ENCODE measurements at places on chromosomes 11 and 22. TPM values are rescaled to one million over a fixed set of nuclear protein-coding genes. Genes with fewer than 3 reads are reported as not detected.

DNA sequence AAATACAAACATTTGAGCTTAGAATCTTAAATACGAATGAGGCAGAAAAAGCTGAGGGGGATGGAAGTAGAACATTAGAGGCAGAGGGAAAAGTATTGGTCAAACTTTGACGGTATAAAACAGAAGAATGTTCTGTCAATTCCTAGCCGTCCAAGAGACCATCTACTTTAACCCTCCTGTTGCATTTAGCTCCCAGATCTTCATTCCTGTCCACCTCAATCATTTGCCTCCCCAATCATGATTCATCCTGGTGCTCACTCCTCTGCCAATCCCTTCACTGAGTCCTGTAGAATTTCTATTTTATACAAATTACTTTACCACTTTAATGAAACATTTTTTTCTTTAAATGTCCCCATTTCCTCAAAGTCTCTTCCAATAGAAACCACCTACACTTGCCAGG, 28.2 kb downstream of the C2CD3 start:
- no peak for DNase-seq

GRCh38 chr22:17446698-17447097, 77.4 kb downstream of the CECR2 start:
- no peak for DNase-seq

DNA sequence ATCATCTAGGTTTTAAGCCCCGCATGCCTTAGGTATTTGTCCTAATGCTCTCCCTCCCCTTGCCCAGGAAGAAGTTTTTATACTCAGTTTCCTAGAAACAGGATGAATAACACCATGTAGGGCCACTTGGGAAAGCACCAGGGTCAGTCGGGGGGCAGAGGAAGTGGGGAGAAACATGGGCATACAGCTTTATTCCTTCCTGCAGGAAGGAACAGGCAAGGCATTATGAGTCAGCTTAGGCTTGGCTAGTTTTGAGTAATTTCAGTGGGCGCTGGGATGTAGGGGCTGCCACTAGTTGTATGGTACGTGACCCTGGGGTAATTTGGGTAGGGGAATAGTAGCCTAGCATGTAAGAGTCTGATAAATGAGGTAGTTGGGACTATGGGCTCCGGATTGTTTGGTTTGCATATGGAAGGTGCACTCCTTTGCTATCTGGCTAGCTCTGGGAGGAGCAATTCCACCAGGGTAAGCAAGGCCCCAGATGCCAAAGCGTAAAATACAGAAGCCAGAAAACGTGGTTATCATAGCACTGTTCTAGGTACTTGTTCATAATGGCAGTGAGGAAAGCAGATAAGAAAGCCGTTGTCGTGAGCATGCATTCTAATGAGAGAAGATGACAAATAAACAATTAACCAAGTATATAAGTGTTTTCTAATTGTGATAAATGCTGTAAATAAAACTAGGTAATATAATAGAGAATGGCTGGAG, 24.8 kb downstream of the ACER3 start:
- DNase-seq, result no peak

- no peak for DNase-seq
Observed at GRCh38 chr22:48210812-48211211, 1448.4 kb downstream of the TBC1D22A start.

GRCh38 chr22:32380991-32381390, 23.3 kb downstream of the RFPL3 start:
- DNase-seq, result no peak

- DNase-seq, result no peak
Observed at GRCh38 chr11:39570526-39570925, 1888.9 kb downstream of the LRRC4C start.

GRCh38 chr11:76785513-76785912, 2.4 kb downstream of the TSKU start:
- DNase-seq, result no peak

DNA sequence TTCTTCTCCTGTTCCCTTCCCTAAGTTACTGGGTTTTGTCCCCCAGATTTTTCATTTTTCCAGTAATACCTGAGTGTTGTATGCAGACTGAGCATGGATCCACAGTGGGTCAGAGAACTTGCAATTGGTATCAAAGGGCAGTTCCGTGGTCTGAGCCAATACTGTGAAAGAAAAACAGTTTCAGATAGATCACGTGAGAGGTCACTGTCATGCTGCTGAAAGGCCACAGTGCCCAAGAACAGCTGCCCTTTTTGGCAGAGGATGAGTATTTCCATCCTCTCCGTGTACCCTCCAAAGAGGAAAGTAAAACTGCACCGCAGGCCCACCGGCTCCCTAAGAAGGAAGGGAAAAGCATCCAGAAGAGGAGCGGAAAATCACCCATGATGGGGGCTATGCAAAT, 73.0 kb upstream of the TBCEL start:
- DNase-seq, result no peak

- no peak for DNase-seq
Observed at GRCh38 chr22:24952837-24953383, 394 bp downstream of the KIAA1671 start.

DNA sequence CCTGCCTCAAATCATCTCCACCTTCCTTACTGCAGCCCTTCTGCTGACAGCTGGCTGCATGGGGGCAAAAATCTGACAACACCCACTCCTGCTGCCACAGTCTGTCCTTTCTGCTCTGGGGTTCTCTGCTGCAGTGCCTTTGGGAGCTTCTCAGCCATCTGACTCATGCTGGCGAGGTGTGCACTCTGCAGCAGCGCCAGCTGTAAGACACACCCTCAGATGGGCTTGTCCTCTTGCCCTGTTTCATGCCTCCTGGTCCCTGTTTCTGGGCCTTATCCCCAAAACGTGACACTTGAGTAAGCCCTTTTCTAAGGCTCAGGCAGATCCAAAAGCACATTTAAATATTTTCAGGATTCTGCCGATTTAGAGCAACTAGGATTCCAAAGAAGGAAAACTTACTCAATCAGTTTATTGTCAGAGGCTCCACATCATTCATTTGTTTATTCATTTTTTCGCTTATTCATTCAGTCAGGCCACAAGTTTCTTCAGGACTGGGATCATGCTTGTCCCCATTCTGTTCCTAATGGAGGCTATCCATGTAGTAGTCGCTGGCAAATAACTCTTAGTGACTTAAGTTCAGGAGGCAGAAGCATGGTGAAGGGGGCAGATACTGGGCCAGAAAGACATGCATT, 60.2 kb downstream of the SMIM38 start:
- DNase-seq, result no peak

DNA sequence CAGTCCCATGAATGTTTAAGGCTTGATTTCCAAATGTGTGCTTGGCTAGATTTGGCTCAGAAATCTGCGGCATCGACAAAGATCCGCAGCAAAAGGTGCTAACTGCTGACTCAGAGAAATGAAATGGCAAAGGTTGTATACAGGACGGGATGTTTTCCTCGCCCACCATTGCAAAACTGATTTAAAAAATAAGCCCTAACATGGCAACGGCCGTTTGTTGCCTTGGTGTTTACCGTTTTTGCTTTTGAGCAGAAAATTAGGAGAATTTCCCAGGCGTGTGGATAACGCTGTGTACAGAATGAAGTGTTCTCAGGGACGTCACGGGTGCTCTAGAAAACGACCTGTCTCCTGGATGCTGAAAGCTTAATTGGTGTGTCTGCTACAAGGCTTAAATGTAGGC, 70.2 kb downstream of the ARHGAP8 start:
- DNase-seq, result no peak

- DNase-seq, result no peak
Observed at GRCh38 chr11:76770642-76771445, 12.3 kb upstream of the TSKU start.

- DNase-seq, result no peak
Observed at GRCh38 chr11:116927163-116927974, 89.9 kb upstream of the APOA1 start.

- DNase-seq, result no peak
Observed at GRCh38 chr11:105738986-105739795, 129.3 kb downstream of the GRIA4 start.

- DNase-seq, result no peak
Observed at GRCh38 chr22:27919942-27920755, 1.1 kb upstream of the PITPNB start.

Gene MIAT
- 13.0 TPM for total RNA-seq

Gene UVRAG
- total RNA-seq, result 23.3 TPM

Gene PNPLA5
- not detected for total RNA-seq

Gene SEPTIN3
- 8.5 TPM for total RNA-seq

Gene OR5AS1
- not detected for total RNA-seq

Gene C11orf97
- not detected for total RNA-seq
